Activated CD8-positive, alpha-beta memory T cell treated with anti-CD3 and anti-CD28 coated beads for 4 hours (primary cell): ENCODE measurements at places on chromosomes 11 and 22.
A peak's percentile ranks its signal among the peaks of the same experiment; 100 is the strongest.

DNA sequence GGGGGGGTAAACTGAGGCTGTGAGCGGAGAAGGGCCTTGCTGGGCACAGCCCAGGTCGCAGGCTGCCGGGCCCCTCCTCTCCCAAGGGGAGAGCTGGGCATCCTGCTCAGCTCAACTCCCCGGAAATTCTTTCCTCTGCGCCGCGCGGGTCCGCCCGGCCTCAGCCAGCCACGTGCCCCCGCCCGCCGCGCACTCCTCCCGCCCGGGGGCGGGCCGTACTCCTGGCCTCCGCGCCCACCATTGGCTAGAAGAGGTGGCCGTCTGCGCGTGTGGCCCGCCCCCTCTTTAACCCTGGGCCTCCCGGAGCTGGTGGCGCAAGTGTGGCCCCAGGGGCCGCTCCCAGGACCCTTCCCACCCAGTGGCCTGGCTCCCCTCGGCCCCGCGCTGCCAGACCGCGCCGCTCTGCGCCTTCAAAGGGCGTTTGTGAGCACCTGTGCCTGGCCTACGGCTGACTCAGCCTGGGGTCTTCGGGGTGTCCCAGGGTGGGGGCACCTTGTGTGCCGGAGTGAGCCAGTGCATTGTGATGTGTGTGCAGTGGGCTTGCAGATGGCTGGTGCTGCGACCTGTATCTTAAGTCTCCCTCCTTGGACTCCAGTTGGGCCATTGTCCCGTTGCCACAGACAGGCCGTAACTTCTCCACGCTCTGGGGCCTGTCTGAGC lies 2.0 kb downstream of the MRGPRF start:
- no peak for DNase-seq

DNA sequence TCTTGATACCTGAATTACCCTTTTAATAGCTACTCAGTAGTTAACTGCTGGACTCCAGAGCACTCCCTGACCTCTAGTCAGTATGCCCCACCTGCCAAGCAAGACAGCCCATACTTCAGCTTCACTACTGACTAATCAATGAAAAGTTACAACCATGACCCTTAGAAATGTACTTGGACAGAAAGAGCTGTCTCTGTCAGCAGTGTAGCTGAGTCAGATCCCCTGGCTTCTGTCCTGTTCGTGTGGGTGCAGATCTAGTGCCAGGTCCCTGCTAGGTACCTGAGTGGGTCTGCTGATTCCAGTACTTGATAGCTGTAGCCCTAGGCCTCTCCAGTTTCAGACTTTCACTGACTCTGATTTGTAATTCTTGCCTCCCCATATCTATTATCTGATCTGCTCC lies 265.8 kb upstream of the POU2AF2 start:
- DNase-seq: no peak

DNA sequence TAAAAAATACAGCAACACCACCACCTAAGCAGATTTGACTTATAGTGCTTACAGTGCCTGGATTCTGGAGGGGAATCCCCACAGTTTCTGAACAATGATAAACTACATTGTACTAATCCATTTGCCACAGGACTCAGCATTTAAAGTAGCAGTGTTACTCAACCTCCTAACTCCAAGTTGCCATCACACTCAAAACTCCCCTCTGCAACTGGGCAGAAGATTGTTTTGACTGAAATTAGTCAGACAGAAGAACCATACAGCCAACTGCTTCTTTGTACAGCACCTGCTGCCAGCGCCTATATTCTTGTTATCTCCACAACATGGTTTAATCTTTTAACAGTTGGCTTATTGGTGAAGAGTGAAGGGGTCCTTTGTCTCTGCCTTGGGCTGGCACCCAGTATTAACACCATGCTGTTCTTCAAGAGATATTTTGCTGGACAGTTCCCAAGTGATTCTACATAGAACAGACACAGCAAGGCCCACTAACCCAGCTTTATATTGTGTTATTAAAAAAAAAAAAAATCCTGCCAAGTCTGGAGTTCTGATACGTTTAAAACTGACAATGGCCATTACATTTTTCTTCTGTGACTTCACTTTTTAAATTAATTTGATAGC lies 273.2 kb downstream of the DCDC1 start:
- no peak for DNase-seq

DNA sequence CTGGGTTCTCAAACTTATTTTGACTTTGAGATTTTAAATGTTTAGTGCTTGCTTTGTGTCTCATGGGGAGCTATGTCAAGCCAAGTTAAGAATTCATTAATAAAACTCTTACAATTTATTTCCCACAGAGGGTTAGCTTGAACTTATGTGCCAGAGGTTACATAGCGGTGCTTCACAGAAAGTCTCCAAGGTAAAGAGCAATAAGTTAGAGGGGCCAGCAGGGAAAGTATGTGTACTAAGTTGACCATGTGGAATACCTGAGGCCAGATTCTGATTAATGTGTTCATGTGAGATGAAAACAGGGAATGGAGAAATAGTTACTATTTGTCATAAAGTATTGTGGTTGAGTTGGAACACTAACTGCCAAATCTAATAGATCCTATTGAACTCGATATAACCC lies 149.3 kb downstream of the TMEM135 start:
- no peak for DNase-seq

- no peak for DNase-seq
Measured at GRCh38 chr11:128913806-128914205, 22.6 kb downstream of the KCNJ5 start.

- DNase-seq: no peak
Measured at GRCh38 chr22:36424901-36425579, 37.3 kb upstream of the MYH9 start.

DNA sequence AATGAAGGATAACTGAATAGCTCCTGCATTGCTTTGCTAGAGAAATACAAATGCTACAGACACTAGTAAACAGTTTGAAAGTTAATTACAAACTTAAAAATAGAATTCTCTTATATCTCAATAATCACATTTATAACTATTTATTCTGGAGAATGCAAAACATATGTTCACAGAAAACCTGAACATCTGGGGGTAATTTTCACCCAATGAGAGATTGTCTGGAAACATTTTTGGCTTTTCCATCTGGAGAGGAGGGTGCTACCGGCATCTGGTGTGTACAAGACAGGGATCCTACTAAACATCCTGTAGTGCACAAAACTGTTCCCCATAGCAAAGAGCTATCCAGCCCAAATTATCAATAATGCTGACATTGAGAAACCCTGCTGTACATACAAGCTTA lies 378.4 kb upstream of the CHORDC1 start:
- no peak for DNase-seq

- peak; percentile 16 for DNase-seq
Measured at GRCh38 chr11:67024410-67024809, 1.5 kb downstream of the SYT12 start.

- no peak for DNase-seq
Measured at GRCh38 chr22:45600790-45601730, 70.6 kb upstream of the ATXN10 start.

DNA sequence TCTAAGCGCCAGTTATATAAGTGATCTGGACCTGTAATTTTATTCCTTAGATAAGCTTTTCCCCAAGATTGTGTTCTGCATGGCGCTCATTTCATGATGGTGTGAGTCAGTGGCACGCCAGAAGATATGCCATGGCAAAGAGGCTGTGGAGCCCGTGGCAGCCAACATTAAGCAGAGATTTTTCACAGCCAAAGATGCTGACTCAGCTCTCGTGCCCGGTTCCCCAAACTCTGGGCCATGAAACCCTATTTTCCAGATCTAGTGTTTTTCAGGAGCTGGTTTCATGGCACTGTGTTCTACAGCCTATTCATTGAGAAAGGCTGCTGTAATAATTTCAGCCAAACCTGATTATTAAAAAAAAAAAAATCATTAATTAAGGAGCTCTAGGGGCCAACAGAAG lies 15.4 kb upstream of the LINC01488 start:
- DNase-seq: no peak

DNA sequence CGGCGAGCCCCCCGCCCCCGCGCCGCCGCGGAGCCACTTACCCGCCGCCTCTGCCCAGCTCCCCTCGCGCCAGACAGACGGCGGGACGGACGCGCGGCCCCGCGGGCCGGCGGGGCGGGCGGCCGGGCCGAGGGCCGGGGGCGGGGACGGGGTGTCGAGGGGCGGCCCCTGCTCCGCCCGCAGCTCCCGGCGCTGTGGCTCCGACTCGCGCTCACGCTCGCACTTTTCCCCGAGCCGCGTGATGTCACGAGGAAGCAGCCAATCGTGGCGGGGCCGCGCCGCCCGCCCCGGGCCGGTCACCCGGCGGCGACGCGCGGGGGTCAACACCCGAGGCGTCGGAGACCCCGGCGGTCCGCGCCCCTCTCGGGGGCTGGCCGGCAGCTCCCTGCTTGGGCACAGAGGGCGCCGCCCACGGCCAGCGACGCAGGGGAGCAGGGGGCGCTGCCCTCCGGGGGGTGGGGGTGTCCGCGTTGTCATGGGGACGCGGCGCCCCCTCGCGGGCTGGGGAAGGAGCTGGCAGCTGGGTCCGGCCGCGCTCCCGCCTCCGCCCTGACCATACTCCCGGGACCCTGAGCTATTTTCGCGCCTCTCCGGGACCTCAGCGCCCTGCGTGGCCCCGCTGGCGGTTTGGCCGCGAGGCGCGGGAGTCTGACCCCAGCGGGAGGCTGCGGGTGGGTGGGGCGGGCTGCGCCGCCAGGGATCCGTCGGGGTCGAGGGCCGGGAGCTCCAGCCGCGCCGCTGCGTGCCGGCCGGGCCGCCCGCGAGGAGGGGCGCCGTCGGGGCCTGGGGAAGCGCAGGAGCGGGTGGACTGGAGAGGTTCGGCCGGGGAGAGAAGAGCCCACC lies at the start of gene CHRM4:
CHRM4 (minus strand) TSS at position 199 of the 843 bp plus-strand sequence. CDS start 5,219 bp downstream, outside the sequence.
- no peak for DNase-seq

GRCh38 chr22:44622147-44622427 lies 79.9 kb upstream of the PRR5 start:
- no peak for DNase-seq

- DNase-seq: no peak
Measured at GRCh38 chr11:9689721-9690120, 25.8 kb downstream of the SWAP70 start.

DNA sequence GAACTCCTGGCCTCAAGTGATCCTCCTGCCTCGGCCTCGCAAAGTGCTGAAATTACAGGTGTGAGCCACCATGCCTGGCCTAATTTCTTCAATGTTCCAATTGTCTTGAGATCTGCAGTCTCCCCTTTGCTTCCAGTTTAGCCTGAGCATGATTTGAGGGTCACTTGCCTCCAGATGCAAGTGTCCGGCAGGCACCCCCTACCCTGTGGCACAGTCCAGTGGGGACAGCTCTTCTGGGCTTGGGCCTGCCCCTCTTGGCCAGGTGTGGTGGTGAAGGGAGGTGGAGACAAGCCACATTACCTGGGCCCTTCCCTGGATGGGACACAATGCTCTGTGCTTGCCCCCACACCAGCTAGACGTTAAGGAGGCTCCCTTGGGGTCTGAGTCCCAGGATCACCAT lies 21.3 kb upstream of the CACNG2 start:
- DNase-seq: no peak

- DNase-seq: no peak
Measured at GRCh38 chr11:85811624-85812023, 683 bp upstream of the SYTL2 start.

DNA sequence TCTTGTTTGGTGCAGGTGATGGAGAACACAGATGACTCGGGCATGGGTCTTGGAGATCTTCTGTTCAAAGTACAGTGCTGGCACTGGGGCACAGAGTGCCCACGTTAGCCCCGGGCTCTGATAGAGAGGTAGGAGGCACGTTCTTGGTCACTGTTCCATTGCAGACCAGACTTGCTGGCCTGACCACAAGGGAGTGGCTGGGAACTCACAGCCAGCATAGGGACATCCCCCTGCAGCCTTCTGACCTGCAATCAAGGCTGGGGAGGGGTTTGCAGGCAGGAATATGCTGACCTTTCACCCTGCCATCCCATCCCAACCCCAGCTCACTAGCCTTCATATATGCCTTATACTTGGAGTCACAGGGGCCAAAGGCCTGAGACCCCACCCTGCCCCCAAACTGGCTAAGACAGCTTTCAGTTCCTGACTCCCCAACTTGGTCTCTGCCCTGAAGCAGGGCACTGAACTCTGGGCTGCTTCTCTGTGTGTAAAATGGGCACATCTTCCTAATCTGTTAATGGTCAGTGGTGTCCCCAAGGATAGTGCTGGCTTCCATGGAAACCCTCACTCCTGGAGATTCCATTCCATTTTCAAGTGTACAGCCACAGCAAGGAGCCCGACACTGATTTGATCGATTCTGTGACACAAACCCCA lies 4.6 kb downstream of the MRPL49 start:
- no peak for DNase-seq

DNA sequence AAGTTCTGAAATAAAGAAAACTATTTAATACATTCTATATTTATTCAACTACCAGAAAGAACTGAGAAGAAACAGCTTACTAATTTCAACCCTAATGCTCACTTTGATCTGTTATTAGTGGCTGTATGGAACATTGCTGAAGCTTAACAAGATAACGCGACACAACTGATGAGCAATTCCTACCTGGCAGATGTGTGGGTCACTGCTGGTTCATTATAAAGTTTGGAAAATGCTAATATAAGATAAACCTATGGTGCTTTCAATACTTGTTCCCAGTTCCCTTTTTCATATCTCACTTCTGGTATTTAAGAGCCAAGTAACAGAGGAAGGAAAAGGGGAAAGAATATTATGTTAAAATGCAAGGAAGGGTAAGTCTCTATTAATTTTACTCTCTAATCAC lies 10.5 kb downstream of the CTSC start:
- no peak for DNase-seq

GRCh38 chr22:26547426-26547825 lies 35.2 kb upstream of the TFIP11 start:
- peak; percentile 5 for DNase-seq

GRCh38 chr11:70265341-70265740 lies 5.1 kb upstream of the PPFIA1 start:
- DNase-seq: no peak

DNA sequence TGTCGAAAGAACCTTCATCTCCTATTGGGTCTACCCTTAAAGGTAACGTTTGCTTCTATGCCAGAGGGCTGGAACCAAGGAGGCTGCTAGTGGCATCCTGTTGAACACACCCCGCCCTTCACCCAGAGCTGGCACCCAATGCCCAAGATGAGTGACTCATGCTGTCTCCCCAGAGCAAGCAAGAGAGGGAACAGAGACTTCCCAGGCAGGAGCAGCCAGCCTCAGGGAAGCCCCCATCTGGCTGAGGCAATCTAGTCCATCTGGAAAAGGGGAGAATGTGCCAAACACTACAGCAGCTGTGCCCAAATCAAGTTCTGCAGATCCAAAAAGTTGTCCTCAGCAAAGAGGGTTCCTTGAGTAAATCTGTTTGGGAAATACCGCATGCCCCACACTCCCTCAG lies 91.9 kb upstream of the TP53I11 start:
- no peak for DNase-seq

GRCh38 chr11:1921574-1922141 lies 2.2 kb downstream of the TNNT3 start:
- DNase-seq: no peak

DNA sequence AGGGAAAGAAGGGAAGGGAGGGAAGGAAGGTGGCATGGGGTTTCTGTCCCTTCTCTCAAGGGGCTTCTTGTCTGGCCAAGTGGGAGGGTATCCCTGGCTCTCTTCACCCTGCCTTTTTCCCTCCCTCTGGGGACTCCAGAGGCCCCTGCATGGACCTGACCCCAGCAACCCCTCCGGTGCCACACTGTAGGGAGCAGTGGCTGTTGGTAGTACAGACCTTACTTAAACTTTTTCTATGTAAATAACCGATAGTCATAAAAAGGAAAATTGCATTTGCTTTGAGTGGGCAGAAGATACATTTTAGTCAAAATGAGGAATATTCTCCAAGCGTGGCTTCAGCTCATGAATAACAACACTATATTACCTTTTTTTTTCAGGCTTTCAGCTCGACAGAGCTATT lies 1384.0 kb downstream of the BRD1 start:
- no peak for DNase-seq
